Stimulated activated CD8-positive, alpha-beta memory T cell treated with anti-CD3 and anti-CD28 coated beads, Interleukin-15, amount 100 ng/mL, for 48 hours (primary cell): ENCODE measurements at places on chromosomes 4 and X.

DNA sequence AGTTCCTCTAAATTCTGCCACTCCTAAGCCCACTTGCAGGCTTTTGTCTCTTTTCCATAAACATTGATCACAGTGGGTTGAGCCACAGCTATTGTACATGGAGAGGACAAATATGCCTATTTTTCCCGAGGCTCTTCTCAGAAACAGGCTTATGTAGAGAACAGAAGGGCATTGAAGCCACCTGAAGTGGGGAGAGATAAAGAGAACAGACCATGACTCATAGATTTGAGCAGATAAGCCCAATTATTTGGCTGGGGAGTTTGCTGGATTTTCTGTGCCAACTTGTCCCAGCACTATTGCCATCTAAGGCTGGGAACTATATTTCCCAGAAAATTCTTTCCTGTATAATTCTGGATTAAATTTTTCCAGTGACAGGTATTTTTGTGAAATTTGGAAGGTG is 446.1 kb upstream of the RPS6KA3 start:
- DNase-seq: no peak

- no peak for DNase-seq
Measured at GRCh38 chrX:139692506-139692849, 15.5 kb downstream of the MCF2 start.

DNA sequence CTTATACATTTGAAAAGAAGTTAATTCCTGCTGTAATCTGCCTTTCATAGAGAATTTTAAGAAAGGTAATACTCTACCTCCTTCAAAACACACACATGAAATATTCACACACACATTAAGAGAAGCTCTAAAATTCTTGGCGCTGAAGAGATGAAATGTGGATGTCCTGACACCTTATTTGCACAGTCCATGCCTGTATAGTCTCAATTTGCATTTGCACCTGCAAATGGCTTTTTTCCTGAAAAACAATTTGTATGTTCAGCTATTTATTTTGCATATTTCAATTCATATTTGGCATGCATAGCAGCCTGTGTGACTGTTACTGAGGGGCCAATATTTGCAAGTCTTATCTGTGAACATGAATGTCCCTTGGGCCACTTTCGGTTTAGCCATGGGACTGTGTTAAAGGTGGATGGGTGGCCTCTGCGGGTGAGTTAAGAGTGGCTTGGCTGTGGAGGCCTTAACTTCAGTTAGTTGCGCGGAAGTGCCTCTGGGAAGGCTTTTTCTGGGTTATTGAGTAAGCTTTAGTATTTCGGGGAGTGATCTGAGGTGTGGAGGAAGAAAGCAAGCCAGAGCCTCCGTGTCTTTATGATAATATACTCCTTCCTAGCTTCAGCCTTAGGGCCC is 443.3 kb upstream of the FAT1 start:
- DNase-seq: no peak

- no peak for DNase-seq
Measured at GRCh38 chrX:18789916-18790315, 82.5 kb downstream of the PPEF1 start.

GRCh38 chr4:140130677-140131076 is 23.3 kb downstream of the MAML3 start:
- DNase-seq: no peak

GRCh38 chrX:48451708-48452107 is 18.4 kb downstream of the SLC38A5 start:
- DNase-seq: no peak

- no peak for DNase-seq
Measured at GRCh38 chrX:20265726-20266681, 705 bp downstream of the RPS6KA3 start.

GRCh38 chr4:104394406-104395167 is 100.1 kb downstream of the CXXC4 start:
- DNase-seq: no peak

DNA sequence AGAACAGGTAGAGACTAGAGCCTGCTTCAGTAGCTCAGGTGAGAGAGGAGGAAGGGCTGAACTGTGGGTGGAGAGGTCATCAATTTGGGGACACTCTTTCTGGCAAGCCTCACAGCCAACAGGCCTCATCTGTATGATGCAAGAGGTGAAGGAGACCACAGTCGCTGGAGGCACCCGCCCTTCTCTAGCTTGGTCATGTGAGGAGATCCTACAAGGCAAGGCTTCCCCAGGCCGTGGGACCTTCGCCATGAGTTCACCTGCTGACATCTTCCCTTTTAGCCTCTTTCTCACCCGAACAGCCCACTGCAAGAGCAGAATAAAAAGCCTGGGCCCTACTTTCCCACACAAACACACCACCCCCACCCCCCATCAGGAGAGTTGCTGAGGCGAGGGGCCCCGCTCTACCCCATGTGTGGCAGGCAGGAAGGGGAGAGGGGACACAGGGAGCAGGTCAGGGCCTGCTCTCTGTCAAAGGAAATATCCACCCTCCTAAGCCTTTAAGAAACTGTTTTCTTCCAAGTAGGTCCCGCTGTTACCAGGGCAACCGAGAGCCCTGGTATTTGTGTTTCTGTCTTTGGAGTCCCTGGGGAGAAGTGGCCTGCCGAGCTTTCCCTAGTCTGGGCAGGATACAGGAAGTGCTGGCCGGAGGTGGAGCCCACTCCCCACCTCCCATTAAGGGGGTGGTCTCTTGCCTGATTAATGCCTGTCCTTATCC is 8.1 kb downstream of the RTL5 start:
- DNase-seq: no peak

GRCh38 chr4:4269856-4270255 is 20.1 kb downstream of the LYAR start:
- DNase-seq: no peak

DNA sequence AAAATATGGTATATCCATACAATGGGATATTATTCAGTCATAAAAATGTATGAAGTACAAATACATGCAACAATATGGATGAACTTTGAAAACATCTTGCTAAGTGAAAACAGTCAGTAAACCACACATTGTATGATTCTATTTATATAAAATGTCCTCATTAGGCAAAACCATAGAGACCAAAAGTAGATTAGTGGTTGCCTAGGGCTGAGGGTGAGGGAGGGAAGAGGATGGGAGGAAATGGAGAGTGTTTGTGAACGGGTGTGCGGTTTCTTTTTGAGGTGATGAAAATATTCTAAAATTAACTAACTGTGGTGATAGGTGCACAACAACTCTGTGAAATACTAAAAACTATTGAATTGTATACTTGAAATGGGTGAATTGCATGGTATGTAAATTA is 29.6 kb downstream of the TEX11 start:
- no peak for DNase-seq

- no peak for DNase-seq
Measured at GRCh38 chr4:156838761-156839160, 132.8 kb downstream of the PDGFC start.

DNA sequence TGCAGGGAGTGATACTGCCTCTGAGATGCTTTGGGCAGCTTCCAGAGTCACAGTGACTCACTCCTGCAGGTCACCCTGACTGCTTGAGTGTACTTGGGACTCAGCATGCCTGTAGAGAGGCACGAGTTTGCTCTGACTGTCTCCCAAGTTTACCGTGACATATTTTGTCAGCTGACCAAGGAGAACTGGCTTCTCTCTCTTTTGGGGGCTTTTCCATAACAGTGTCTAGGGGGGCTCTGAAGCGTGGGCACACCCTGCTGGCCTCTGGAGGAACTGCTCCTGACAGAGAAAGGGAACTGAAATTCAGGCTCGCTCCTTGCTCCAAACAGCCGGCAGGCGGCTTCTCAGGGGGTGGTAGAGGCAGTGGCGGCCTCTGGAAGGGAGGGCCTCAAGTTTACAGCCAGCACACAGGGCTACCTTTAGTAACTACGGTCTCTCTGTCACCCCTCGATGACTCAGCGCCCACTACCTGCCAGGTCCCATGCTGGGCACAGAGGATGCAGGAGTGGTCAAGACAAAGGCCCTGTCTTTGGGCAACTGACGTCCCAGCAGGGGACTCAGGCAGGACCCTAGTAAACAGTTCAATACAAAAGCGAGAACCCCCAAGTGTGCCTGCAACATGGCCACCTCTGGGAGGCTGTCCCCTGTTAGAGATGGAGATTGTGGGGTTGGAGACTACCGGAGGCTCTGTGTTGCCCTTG is 17.8 kb downstream of the ZNF185 start:
- no peak for DNase-seq

- DNase-seq: no peak
Measured at GRCh38 chr4:26937567-26937966, 76.9 kb downstream of the STIM2 start.

DNA sequence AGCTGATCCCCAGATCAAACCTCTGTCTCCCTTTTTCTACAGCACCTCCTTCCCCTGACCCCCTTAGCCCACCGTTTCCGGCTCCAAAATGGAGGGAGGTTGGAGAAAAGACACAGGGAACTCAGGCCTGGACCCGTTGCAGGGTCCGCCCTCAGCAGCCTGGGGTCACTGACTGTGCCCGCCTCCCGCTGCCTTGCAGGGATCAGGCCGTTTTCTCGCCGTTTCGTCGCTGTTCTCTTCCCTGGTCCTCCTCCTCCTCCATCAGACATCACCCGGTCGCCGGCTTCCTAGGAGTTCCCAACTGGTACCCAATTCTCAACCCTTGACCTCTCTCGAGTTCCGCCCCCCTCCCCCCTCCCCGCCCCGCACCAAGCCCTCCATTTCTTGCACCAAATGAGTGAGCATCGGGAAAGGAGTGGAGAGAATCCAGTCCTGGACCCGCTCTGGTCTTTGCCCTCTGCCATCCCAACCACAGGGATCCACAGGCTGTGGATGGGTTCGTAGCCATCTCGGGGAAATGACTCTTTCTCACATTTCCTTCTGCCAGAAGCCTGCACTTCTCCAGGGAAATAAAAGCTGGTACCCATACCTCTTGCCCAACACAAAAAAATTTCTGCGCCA is 493 bp downstream of the TCEAL5 start:
- DNase-seq: no peak

DNA sequence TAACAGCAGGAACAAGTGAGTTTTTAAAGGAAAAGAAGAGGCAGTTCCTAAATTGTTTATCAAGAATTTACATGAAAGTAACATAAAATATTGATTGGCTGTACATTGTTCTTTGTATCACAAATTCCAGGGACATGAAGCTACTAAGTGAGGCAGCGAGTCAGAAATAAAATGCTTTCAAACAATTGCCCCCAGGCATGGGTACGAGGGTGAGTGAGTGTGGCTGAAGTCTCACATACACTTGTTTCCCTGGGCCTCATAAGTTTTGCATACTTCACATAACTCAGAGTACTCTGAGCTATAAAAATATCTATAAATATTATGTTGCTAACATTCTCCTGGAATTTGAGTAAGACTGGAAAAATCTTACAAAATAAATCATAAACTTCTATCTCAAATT is 511.6 kb upstream of the PRKX start:
- no peak for DNase-seq

GRCh38 chr4:80072228-80072743 is 743 bp downstream of the ANTXR2 start:
- DNase-seq: peak; percentile 47

GRCh38 chr4:108810087-108810486 is 47.2 kb upstream of the ETNPPL start:
- no peak for DNase-seq

DNA sequence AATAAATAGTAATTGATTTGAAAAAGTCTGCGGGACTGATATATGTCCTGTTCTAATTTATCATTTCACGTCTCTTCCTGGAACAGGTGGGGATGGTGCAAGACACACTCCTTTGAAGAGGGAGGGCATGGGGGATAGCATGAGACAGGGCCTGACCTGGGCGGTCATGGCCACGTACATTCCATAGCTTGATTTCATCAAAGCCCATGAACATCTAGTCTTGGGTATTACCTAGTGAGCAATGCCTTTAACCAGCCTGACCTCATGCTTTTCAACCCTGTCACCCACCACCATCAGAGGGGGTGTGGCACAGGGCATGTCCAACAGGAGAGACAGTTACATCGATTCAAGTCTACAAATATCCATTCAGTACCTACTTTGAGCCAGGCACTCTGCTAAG is 52.3 kb upstream of the HOPX start:
- DNase-seq: no peak

GRCh38 chrX:40006106-40007017 is 91.4 kb downstream of the BCOR start:
- DNase-seq: no peak

DNA sequence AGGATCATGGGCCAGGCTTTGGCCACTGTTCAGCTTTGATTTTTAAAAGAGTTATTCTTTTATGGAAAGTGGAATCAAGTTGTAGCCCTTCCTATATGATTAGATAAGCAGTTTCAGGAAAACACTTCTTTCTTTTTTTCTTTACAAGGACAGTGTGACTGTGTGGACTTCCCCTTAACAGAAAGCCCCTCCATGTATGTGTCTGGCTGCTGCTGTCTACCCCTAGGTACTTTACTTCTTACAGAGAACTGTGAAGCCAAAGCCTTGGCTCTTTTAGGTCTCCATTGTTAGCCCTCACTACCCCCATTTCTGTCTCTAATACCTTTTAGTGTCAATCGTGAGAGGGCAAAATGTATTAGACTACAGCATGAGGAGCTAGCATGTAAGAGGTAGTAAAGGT is 19.1 kb downstream of the VSIG1 start:
- no peak for DNase-seq

- no peak for DNase-seq
Measured at GRCh38 chr4:2284934-2285612, 23.2 kb upstream of the MXD4 start.

DNA sequence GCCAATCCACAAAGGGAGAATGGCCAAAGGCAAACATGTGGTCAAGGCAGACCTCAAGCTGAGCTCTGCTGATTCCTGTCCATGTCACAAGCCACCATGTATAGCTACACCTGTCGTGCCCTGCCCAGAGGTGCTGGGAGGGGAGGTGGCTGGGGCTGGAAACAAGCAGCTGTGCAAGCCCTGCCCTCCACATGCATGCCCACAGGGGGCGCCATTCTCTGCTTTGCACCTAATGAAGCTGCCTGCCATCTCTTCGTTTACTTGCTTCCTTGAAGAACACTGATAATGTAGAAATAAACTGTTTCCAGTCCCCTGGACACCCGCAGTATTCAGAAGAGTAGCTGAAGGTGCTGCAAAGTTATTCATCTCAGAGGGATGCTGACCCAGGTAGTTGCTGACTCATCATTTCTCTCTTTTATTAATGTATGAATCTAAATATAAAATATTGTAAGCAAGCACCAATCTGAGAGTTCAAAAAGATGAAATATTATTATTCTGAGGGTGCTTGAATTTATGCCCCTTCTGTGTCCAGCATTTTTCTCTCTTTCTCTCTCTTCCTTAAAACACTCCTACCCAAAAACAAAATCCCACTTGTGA is 278.6 kb downstream of the ADGRA3 start:
- DNase-seq: peak; percentile 10

DNA sequence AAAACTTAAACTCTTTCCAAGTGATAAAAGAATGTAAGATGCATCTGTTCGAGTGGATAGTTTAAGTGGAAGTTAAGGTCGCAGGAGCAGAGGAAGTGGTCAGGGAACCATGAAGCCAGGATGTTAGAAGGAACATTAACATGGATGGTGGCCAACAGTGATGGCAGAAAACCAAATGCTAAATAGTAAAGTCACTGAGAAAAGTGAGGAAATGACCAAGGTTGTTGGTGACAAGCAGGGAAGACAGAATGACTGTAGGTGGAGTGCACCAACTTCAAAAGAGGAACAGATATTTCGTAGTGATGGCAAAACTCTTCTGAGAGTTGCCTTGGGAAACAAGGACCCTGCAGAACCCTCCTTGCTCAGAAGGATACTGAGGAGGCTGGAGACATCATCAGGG is 226.2 kb downstream of the PALLD start:
- DNase-seq: no peak

- DNase-seq: no peak
Measured at GRCh38 chrX:133399411-133399810, 15.9 kb downstream of the GPC4 start.

GRCh38 chr4:99723612-99724011 is 66.0 kb upstream of the C4orf54 start:
- DNase-seq: no peak
